Stimulated activated naive CD8-positive, alpha-beta T cell treated with anti-CD3 and anti-CD28 coated beads, Interleukin-15, Interleukin-2, amounts not matched to agents 100 U/mL and 50 U/mL, for 24 hours (primary cell): ENCODE measurements at places on chromosomes 3 and 15.

DNA sequence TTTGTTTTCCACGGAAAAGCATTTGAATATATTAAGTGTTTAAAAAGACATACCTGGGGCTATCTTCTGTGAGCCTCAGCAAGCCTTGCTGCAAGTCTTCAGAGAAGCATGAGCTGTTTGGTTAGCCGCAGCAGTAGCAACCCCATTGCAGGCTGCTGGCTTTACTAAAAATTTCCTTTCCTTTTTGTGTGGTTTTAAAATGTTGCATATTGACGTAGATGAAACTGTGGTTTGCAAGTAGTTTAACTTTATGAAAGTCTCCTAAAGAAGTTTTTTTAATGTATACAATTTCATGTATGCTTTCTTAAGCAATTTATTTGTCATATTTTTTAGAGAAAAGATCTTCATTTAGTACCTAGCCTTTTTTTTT, at the start of gene GPR171:
Gene GPR171 (minus strand): TSS at position 166 of the 370 bp plus-strand sequence. CDS start 3,830 bp downstream, outside the sequence.
- peak; percentile 64 for DNase-seq

- DNase-seq, result no peak
Measured at GRCh38 chr15:89802231-89802928, 12.3 kb downstream of the ANPEP start.

GRCh38 chr3:192129586-192129985, 597.8 kb downstream of the FGF12 start:
- no peak for DNase-seq

- no peak for DNase-seq
Measured at GRCh38 chr3:60998858-60999257, 252.4 kb downstream of the FHIT start.
